ENCODE measurements at places on chromosomes 1 and 21.

DNA sequence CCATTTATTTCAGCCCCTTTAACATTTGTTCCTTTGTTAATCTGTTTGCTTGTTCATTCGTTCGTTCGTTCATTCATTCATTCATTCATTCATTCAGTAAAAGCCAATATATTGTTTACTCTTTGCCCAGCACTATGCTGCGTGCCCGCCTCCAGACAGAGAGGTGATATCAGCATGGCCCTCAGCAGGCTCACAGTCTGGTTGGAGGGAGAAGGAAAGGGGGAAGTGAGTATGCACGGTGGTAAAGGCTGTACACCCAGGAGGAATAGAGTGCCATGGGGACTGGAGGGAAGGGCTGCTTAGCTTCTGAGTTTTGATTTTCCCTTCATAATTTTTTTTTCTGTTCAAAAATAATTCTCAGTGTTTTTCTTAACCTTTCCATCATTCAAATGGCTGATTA lies 144.7 kb downstream of the NOS1AP start:
- DNase-seq: no peak

DNA sequence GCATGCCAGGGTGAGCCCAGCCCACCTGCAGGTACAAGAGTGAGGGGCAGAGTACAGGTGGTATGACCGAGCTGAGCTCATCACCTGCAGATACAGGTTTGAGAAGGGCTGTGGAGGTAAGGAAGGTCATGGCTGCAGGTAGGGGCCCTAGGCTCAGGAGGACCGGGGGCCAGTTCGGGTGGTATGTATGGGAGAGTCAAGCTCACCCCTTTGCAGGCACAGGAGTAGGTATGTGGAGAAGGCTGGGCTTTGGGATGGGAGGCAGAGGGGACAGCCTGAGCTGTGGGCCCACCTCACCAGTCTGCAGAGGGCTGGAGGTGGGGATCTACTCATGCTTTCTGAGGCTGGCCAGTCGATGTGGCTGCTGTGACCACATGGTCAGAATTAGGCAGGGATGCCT lies 17.2 kb downstream of the PODN start:
- DNase-seq: no peak

- DNase-seq: no peak
Measured at GRCh38 chr1:1165485-1165884, 8.2 kb upstream of the TTLL10 start.

DNA sequence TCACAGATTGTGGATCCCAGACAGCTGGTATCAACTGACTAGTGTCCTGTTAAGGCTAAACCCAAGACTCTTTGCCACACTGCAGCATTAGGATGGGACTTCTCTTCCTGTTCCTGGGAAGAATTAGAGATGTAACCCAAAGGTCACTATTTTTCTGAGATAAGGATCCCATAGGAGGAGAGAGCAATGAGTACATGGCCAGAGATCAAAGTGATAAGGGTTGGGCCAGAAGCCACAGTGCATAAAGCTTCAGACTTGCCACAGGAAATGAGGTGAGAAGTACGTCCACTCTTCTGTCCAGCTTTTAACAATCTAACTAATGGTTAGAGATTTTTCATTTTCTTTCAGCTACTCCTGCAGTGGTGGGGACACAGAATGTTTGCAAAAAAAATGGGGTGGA lies at the start of gene HSD3B1:
Gene HSD3B1, plus strand, starts transcription at position 270 of the 400 bp plus-strand sequence. CDS start 267 bp downstream, outside the sequence.
- DNase-seq: no peak

DNA sequence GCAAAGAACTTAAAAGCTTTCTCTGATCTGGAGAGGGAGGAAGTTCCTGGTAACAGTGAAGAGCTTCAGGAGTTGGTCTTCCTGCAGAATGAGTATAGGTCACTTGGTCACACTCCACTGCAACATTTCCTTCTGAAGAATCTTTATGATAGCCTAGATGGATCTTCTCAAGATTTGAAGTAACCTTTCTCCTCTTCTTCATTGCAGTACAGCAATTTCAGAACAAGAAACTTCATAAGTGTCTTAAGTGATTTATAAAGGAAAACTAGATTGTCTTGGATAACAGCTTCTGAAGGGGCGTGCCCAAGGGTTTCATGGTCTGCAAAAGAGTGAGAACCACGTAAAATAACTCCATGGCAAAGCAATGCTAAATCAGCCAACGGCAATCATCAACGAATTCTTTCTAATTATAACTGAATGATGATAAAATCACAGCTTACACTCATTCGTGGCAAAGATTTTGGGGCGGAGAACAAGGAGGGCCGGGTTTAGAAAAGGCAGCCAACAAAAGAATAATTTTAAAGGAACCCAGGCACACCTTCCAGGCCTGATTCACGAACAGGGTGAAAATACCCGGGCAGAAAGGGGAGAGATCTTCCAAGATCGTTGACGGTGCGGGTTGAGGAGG lies 53.9 kb upstream of the ASPM start:
- no peak for DNase-seq

DNA sequence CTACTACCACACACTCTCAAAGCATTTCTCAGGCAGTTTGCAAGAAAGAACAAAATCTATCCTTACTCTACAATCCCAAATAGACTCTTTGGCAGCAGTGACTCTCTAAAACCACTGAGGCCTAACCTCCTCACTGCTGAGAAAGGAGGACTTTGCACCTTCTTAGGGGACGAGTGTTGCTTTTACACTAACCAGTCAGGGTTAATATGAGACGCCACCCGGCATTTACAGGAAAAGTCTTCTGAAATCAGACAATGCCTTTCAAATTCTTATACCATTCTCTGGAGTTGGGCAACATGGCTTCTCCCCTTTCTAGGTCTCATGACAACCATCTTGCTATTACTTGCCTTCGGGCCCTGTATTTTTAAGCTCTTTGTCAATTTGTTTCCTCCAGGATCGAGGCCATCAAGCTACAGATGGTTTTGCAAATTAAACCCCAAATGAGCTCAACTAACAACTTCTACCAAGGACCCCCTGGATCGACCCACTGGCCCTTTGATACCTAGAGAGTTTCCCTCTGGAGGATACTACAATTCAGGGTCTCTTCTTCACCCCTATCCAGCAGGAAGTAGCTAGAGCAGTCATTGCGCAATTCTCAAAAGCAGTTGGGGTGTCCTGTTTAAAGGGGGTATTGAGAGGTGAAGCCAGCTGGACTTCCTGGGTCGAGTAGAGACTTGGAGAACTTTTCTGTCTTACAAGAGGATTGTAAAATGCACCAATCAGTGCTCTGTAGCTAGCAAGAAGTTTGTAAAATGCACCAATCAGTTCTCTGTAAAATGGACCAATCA lies 2.0 kb upstream of the FMO4 start:
- no peak for DNase-seq

DNA sequence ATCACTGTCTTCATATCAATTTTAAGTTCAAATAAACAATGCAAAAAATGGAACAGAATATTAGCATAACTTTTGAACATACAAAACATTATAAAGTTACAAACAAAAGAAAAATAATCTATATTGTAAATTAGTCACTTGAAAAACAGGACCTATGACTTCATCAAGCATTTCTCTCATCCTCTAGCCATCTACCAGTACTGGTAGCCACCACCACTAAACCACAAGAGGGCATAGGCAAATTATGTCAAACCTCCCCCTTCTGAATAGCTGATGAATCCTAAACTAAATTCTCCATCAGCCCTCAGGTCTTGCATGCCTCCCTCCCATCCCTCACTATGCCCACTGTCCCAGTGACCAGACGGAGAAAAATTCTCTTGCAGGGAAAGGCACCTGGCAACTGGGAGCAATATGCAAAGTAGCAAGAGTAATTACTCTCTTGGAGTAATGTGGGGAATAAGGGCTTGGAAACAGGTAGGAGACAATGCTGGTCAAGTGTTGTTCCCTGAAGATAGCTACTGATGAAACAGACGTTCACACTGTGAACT lies 37.1 kb downstream of the SSX2IP start:
- DNase-seq: no peak

- no peak for DNase-seq
Measured at GRCh38 chr1:63877816-63878215, 104.0 kb downstream of the ROR1 start.

DNA sequence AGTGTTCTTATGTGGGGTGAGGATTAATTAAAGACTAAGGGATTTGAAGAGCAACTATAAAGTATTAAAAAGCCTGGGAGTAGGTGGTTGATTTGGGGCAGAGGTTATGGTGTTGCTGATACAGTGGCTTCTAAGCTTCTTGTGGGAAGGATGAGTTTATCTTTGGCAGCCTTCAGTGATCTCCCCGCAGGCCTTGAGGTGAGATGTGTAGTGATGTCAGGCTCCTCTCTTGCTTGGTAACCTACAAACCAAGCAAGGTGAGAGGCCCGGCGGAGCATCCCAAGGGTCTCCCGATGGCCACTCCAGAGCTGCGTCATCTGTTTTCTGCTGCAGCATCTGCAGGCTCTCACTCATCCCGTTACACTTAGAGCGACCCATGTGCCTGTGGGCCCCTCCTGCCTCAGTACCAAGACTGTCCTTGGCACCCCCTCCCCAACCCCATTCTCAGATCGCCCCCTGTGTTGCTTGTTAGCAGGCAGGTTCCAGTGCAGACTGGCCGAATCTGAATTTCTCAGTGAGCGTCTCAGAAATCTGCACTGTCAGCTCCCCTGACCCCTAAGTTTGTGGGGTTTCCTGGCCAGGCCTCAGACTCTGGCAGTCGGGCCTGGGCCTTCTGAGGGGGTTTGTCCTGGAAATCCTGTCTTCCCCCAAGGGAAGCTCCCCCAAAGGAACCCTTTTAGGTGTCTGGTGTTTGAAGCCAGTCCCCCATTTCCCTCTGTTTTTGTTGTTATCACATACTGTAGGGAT lies 77.9 kb downstream of the GALNT2 start:
- no peak for DNase-seq

DNA sequence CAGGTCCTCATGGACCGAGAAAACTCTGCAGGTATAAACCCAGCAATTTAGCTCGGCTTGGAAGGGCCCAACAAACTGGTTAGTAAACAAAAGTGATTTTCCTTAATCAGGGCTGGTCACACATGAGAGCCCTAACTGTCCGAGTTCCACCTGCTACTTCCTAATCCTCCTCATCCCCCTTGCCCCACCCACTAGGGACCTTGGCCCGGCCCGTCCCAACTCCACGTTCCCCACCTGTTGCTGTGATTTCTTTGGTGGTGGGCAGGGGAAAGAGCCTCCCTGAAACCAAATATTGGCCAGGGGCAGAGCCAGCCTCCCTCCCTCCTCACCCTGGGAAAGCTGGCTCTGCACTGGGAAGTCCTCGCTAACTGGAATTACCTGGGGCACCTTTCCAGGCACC lies 304.2 kb upstream of the PROX1 start:
- DNase-seq: no peak

DNA sequence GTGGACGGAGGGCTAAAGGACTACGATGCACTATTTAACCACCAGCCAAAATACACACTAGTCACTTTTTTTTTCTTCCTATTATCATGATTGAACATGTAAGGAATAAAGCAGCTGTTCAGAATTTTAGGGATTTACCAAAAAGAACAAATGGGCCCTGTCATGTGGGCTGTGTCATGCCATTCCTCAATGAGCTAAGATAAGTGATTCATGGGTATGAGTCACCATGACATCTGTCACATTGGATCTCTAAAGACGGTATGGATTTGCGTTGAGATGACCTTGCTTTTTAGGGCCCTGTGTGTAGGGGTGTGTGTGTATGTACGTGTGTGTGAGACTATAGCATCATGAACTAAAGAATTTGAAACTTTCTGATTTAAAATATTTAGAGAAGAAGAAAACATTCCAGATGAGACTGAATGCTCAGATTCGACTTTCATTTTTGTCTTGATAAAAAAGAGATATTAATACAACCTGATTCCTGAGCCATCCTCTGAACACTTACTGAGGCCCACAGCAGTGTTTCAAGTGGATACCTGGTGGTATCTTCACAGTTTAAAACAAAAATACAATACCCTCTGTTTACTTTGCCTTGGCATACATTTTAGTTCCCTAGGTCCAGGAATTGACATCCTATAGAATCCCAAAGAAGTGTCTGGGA lies 246.1 kb upstream of the DUSP10 start:
- DNase-seq: no peak

GRCh38 chr1:46221749-46222148 lies 18.6 kb downstream of the LURAP1 start:
- DNase-seq: no peak

GRCh38 chr1:231419738-231420298 lies 2.3 kb downstream of the EGLN1 start:
- DNase-seq: no peak

DNA sequence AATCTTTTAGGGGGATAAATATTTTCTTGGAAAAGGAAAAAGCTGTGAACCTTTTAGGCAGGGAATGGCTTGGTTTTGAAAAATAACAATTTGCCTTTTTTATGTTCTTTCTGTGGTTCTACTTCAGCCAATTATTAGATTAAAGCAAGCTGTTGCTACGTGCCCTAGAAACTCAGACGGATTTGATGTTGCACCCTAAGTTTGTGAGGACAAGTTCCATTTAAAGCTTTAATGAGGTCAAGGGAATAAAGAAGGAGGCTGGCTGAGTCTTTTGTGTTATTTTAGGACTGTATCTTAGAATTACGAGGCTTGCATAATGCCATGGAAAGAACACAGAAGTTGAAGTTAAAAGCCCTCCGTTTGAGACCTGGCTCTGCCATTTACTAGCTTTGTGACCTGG lies 216.9 kb downstream of the NUF2 start:
- DNase-seq: no peak

- DNase-seq: no peak
Measured at GRCh38 chr1:27057801-27058625, 45.4 kb upstream of the TENT5B start.

DNA sequence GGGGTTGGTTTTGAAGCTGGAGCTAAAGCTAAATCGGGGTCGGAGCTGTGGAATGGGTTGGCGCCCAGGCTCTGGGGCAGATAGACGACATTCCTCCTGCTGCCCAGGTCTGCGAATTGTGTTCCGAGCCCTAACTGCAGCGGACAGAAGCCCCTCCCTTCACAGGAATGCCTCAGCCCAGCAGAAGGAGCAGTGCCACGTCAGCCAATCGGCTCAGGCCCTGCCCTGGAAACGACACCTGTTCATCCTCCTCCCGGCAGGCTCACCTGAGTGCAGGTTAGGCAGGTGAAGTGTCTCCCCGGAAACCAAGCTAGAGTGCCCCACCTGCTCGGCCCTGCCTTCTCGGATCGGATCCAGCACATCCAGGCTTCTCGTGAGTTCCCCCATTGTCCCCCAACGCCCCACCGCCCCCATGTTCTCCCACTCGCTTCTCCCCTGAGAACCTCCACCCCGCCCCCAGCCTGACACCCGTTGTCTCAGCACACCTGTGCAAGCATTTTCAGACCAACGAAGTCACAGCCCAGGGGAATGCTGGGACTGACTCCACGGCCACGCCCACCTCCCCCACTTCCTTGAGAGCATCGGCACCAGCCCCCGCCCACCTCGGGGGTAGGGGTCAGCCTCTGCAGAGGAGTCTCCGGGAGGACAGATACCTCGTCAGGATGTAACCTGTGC lies 775 bp downstream of the TMEM125 start:
- DNase-seq: no peak

All from AG09309 (cell line).